SHP77 treated with DMSO at 0.1 percent for 48 hours (cell line): ENCODE measurements at places on chromosomes 5 and 9.

GRCh38 chr5:9715891-9716335, 85.8 kb upstream of the TAS2R1 start:
- DNase-seq, result no peak

- no peak for DNase-seq
Measured at GRCh38 chr5:178241688-178242231, 9.2 kb upstream of the PHYKPL start.

- DNase-seq, result no peak
Measured at GRCh38 chr5:179959641-179960040, 51.9 kb upstream of the TBC1D9B start.

DNA sequence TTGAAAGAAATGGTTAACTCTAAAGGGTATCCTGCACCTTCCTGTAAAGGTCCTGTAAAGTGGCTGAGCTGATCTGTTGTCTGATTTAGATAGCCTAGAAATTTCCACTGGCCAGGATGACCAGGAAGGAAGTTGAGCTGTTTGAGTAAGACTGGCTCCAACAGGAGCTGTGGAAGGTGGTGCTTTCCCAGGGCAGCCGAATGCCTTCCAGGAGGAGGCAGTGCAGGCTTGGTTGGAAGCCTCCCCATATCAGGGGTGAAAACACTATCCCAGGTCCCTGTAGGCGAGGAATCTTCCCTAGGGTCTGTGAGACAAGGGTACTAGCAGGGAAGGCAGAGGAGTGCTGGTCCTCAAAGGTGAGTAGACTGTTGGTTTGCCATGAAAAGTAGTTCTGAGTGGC, 98.4 kb downstream of the LIX1 start:
- no peak for DNase-seq

DNA sequence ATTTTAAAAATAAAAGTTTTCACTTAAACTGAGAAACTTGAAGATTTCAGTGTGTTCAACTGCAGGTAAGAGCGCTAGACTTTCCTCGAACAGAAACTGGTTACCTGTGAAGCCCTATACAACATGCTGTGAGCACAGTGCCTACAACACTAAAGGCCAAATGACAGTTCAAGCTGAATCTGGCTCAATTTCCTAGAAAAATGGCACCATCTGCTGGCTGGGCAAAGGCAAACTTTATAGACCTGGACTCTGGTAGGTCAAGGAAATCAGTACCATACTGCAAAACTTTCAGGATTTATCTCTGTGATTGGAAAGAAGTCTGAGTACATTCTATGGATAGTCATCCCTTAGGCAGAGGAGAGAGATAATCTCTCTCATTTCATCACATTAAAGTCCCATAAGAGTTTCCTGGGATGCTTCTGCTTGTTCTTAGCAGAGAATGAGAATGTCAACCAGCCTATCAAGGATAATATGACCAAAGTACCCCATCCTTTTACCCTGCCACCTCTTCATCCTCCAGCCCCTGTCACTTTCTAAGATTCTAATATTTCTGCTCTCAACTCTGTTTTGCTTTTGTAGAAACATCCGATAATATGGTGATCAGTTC, 31.8 kb upstream of the FOXB2 start:
- DNase-seq, result no peak

GRCh38 chr5:157835041-157835440, 23.9 kb downstream of the CLINT1 start:
- no peak for DNase-seq

DNA sequence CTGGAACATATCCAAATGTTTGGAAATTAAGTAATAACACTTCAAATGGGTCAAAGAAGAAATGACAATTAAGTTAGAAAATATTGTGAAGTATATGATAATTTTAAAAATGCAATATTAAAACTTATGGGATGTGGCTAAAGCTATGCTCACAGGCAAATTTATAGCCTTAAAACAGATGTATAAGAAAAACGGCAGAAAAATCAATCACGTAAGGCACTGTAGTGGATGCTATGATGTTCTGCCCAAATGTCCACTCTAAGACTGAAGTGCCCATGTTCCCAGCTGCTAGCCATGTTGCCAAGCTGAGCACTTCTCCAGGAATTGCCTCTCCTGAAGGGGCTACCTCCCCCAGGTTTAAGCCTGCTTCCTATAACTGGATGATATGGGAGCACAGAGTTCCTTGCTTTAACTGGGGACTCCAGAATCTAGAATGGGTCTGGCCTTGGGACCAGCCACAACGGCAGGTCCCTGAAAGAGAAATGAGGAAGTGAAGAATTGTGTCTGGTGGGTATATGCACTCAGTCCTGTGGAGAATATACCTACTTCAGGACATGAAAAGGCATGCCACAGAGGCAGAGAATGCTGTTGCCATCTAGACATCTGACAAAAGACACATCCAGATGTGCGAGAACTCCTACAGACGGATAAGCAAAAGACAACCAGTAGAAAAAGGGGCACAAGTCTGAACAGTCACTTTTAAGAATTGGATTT, 78.2 kb upstream of the RXRA start:
- no peak for DNase-seq

DNA sequence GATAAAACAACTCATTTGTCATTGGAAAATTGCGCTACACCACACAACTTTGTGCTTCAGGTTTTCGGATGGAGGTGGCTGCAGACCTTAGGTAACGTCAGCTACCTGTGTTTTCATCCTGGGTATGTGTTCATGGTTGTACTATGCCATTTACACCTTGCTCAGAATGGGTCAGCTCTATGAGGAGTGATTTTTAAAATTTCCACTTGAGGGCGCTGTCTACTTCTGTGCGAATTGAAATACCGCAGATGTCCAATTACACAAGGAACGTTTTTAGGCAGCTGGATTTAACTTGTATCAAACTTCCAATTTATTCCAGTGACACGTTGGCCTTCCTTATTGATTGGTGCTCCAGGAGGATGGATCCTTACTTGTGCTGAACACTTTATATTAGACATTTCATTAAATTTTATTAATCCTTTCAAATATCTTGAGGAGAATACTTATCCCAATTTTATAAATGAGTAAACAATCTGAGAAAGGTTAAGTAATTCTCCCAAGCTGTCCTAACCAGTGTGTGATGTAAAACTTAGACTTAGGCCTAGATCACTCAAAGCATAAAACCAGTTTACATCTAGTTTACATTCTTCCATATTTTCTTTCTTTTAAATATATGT, 23.4 kb downstream of the DMRTA1 start:
- peak; percentile 4 for DNase-seq

DNA sequence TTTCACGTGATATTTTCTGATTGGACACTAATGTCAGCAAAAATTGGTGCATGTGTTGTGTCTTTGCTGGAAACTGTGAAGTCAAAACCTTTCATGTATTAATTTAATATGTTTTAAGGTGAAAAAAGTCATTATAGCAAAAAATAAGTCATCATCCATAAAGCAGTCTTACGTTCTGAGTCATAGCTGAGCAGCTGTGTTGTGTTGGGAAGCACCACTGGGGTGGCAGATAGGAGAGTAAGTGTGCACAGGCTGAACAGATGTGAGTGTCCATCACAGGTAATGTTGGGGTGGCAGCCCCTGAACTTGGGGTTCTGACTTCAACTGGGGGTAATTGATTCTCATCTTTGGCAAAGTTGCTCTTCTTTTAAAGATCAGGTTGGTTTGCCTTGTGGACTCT, 156.8 kb downstream of the NXNL2 start:
- DNase-seq, result no peak

GRCh38 chr9:112170235-112170634, 4.9 kb downstream of the SUSD1 start:
- no peak for DNase-seq

DNA sequence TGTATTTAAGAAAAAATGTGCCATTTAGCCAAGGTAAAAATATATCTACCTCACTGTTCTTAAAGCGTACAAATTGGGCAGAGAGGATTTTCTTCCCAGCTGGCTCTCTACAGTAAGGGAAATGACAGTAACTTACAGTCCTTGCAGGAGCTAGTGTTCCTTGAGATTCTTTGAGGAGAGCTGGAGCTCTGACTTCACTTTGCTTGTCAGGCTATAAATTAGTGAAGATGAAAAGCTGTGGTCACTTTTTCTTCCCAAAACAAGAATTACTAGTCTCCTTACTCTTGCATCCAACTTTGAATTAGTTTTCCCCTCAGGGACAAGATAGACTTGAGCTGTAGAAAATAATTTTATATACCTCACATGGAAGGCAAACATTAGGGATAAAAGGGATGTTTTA, 129.9 kb downstream of the ZSWIM6 start:
- no peak for DNase-seq

GRCh38 chr5:33105521-33105941, 335.2 kb upstream of the TARS1 start:
- DNase-seq, result no peak

- DNase-seq, result no peak
Measured at GRCh38 chr9:130039528-130040147, 3.4 kb downstream of the FNBP1 start.

GRCh38 chr5:127400946-127401670, 110.5 kb downstream of the MEGF10 start:
- no peak for DNase-seq

DNA sequence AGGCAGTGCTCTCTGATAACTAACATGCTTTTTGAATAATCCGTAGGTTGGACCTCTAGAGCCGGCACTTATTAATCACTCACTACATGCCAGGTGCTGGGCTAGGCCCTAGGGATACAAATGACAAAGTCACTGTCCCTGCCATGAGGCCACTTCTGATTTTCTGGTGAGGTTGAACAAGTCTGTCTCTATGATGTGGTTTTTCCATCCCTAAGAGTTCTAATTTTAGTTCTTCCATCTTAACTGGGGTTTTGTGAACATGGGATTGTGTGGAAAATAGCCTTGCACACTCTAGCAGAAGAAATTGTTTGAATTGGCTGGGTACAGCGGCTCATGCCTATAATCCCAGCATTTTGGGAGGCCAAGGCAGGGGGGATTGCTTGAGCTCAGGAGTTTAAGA, 64.6 kb downstream of the IL31RA start:
- no peak for DNase-seq

DNA sequence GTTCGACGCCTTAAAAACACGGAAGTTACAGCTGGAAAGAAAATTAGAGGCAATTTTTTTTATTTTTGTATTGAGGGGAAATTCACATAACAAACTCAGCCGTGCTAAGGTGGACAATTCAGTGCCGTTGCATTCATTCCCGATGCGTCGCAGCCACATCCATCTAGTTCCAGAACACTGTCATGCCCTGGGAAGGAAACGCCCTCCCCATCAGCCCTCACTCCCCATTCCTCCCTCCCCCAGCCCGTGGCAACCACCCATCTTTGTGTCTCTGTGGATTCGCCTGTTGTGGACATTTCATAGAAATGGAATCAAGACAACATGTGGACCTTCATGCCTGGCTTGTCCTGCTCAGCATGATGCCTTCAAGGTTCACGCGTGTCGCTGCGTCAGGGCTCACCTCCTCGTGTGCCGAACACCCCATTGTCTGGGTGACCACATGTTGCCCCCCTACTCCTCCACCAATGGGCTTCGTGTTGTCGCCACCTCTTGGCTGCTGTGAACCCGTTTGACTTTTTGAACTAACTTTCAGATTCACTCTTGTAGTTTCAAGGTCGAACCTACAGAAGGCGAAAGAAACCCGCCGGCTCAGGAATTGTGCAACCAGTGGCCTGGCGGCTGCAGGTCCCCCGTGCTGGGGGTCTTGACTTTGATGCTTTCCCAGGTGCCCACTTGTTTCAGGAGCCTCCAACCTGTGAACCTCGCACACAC, 17.4 kb upstream of the CAMSAP1 start:
- no peak for DNase-seq

GRCh38 chr5:155259648-155260047, 246.1 kb downstream of the KIF4B start:
- DNase-seq, result no peak

GRCh38 chr5:982377-983237, 26.0 kb upstream of the NKD2 start:
- no peak for DNase-seq

GRCh38 chr5:78653681-78654366, 5.3 kb upstream of the LHFPL2 start:
- no peak for DNase-seq

DNA sequence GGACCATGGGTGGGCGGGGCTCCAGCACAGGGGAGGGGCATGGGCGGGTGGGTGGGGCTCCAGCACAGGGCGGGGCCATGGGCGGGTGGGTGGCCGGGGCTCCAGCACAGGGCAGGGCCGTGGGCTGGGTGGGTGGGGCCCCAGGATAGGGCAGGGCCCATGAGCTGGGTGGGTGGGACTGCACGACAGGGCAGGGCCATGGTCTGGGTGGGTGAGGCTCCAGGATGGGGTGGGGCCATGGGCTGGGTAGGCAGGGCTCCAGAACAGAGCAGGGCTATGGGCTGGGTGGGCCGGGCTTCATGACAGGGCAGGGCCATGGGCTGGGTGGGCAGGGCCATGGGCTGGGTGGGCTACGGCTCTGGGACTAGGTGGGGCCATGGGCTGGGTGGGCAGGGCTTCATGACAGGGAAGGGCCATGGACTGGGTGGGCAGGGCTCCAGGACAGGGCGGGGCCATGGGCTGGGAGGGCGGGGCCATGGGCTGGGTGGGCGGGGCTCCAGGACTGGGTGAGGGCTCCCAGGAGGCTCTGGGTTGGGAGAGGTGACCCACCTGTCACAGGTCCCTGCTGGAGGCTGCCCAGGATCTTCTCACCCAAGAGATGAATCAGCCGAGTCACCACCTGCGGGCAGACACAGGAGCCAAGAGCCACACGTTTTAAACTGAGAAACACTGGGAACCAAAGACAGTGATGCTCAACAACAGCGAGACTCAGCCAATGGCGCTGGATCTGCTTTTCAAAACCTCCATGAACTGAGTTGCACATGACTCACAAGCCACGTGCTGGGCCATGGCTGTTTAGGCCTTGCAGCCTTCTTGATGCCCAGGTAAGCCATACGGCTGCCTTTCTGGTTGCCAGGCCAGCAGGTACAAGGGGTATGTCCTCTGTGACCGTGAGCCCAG, 33.6 kb upstream of the NSMF start:
- peak; percentile 50 for DNase-seq

DNA sequence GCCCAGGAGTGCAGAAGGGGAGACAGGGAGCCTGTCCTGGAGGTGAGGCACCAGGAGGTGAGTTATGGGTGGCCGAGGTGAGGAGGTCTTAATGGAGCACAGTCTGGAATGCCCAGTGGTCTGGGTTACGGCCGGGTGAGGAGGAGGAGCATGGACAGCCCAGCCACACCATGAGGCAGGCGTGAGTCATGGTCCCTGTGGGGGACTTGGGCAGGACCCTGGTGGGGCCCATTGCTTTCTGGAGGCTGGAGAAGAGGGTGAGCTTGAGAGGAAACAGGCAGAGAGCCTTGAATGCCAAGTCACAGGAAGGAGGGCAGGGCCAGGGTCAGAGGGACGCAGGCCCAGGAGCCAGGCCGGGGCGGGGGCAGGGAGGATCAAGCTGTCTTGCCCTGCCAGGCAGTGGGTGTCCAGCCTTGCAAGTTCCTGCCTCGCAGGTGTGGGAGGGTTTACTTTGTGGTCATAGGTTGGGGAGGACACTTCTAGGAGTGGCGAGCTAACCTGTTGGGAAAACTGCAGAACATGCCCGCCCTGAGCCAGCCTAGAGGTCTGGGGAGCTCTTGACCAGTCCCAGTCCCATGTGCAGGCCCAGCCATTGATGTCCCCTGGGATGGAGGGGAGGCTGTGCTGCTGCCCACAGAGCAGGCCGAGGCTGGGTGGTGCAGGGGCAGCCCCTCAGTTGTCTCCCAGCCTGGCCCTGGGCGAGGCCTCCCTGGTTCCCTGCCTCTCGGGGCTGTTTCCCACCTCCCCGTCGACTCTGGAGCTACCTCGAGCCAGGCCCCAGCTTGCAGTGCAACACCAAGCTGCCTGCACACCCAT, 2.8 kb downstream of the CACNA1B start:
- no peak for DNase-seq
